ENCODE measurements at places on chromosomes 4 and X. TPM values are rescaled to one million over a fixed set of nuclear protein-coding genes. Genes with fewer than 3 reads are reported as not detected.

Gene STARD8
- 8.3 TPM for total RNA-seq

Gene GPC3
- 0.78 TPM for total RNA-seq

Gene MAGEB2
- total RNA-seq: not detected

Gene ADH1C
- total RNA-seq: not detected

Gene MAGEA12
- total RNA-seq: not detected

Gene C4orf36
- 3.2 TPM for total RNA-seq

Gene SLC2A9
- 3.5 TPM for total RNA-seq

Gene PTCHD1
- total RNA-seq: 9.3 TPM

Gene ENPEP
- 0.76 TPM for total RNA-seq

Gene SLC9B2
- total RNA-seq: 120 TPM

Gene CRMP1
- 130 TPM for total RNA-seq

Gene ABLIM2
- 102 TPM for total RNA-seq

Gene PCDH7
- total RNA-seq: 107 TPM

Gene HTRA3
- total RNA-seq: 0.19 TPM

Gene CCNA2
- total RNA-seq: 8.4 TPM

Gene SHROOM3
- 29.3 TPM for total RNA-seq

Gene FGFBP1
- not detected for total RNA-seq

Gene SRPX
- 6.7 TPM for total RNA-seq

Gene EMCN
- 11.5 TPM for total RNA-seq

Gene PTPN13
- total RNA-seq: 42.0 TPM

Gene TRPC3
- total RNA-seq: 3.6 TPM

Gene BMPR1B
- total RNA-seq: 16.1 TPM

Gene SCLT1
- total RNA-seq: 20.8 TPM

Gene TRAM1L1
- 8.6 TPM for total RNA-seq

Gene NUDT10
- 19.3 TPM for total RNA-seq

Gene SORBS2
- total RNA-seq: 79.1 TPM

Gene MID1
- 17.4 TPM for total RNA-seq

Measured in dorsolateral prefrontal cortex (tissue), 122 donors.